BJ (cell line): ENCODE measurements at places on chromosomes 13 and 19.

DNA sequence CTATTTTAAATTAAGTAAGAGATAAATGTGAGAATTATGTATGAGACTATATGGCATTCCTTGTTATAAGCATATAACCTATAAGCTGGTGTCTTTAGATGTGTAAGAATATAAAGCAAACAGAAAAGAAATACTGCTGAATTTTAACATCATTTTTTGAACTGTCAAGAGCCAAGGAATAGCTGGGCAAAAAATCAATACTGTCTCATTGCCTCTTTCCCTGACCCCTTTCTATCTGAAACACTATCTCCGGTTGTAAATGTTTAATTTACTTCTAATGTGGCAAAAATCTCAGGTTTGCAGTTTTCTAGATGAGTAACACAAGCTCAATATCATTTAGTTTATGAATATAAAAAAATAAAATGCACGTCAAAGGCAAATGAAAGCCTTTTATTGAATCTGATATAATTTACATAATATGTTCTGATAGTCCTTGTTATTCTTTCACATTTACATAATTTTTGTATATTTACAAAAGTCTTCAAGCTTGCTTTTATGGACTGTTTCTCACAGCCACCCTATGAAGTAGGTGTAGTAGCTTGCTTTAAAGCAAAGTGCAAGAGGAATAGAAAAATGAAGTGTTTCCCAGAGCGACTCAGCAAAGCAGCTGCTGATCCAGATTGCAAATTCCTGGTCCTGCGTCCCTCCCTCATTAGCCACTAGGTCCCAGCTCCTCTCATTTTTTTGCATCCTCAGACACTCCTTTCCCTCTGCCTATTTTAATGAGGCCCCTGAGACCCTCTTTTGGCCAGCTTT is 188.2 kb upstream of the RFC3 start:
- no peak for DNase-seq

DNA sequence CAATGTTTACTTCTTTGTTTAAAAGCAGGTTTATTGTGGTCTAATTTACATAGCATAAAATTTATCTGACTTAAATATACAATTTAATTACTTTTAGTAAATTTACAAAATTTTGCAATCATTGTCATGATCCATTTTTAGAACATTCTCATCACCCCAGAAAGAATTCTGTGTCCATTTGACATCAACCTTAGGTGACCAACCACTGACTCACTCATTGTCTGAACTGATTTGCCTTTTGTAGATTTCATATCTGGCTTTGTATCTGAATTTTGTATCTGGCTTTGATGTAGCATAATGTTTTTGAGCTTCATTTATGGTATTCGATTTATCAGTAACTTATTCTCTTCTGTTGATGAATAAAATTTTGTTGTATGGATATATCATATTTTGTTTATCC is 40.4 kb downstream of the EDNRB start:
- no peak for DNase-seq

DNA sequence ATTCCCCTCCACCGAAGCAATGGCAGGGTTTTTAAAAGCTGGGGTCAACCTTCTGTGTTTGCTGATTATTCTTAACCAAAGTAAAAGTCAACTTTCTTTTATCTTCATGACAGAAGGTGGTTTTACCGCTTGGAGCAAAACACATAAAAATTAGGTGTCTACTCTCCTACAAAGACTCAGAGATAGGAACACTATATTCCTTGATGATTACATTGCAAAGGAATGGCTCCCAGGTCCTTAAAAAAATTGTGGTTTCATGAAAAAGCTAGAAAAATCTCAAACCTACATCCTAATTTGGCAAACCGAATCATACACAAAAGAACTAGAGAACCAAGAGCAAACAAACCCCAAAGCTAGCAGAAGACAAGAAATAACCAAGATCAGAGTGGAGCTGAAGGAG is 760.4 kb upstream of the PCDH20 start:
- DNase-seq = no peak

- no peak for DNase-seq
Measured at GRCh38 chr13:109496216-109496615, 290.2 kb downstream of the IRS2 start.

- DNase-seq = no peak
Measured at GRCh38 chr13:33590936-33591335, 227.0 kb upstream of the RFC3 start.

GRCh38 chr13:50724438-50724837 is 119.1 kb downstream of the DLEU7 start:
- no peak for DNase-seq

DNA sequence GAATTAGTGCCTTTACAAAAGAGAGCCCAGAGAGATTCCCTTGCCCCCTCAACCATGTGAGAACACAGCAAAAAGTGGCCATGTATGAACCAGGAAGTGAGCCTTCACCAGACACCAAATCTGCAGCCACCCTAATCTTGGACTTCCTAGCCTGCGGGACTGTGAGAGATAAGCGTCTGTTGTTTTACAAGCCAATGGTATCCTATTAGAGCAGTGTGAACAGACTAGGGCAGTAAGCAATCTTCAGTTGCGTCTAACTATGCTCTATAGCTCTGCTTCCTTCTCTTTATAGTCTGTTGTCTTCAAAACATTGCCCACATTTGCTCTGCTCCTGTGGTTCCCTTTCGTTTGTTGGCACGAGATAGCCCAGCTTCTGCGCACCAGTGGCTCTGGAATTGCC is 109.5 kb upstream of the FNDC3A start:
- no peak for DNase-seq

GRCh38 chr13:45529758-45530157 is 65.0 kb downstream of the COG3 start:
- no peak for DNase-seq

DNA sequence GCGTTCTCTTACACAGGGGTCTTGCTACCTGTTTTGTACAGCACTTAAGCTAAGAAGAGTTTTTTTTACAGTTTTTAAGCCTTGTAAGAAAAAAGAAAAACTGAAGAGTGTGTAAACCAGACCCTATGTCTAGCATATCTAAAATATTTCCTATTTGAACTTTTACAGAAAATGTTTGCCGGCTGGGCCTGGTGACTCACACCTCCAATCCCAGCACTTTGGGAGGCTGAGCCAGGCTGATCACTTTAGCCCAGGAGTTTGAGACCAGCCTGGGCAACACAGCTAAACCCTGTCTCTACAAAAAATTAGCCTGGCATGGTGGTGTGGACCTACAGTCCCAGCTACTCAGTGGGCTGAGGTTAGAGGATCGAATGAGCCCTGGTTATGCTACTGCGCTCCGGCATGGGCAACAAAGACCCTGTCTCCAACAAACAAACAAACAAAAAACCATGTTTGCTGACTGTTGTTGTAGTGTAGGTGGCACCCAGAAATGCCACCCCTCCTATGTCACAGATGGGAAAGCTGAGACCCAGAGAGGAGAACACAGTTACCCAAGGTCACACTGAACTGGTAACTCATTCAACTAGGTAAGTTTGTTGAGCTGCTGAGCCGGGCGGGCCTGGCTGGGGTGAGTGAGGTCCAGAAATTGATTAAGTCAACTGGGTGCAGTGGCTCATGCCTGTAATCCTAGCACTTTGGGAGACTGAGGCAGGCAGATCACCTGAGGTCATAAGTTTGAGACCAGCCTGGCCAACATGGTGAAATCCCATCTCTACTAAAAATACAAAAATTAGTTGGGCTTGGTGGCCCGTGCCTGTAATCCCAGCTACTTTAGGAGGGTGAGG is 1.9 kb upstream of the VASP start:
- no peak for DNase-seq

DNA sequence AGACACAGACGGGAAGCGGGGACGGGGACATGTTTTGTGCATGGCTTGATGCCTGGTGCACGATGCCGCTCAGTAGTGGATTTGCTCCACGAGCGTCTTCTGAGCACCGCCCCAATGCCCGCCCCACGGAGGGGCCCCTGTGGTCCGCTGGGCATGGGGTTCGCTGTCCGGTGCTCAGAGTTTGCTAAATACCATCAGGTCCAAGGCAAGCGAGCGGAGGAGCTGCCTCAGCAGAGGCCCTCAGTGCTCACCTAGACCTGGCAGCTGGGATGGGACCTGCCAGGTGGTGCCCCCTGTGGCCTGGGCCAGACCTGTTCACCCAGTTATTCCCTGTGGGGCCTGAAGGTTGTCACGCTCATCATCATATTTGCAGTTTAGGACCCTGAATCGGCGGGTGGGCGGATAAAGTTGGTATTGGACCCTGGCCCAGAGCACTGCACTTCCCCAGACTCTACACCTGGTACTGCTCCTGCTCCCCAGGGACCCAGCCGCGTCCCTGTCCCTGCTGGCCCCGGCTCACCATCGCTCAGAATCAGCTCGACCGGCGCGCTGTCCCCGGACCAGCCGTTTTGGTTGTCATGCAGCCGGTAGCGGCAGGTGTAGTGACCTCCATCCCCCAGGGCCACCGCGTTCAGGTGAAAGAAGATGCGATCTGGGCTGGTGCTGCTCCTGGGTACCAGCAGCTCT is 2.3 kb downstream of the A1BG start:
- DNase-seq = no peak

GRCh38 chr13:33284031-33284430 is 1.5 kb downstream of the STARD13 start:
- DNase-seq = no peak

GRCh38 chr19:57314146-57314545 is 6.1 kb upstream of the ZNF543 start:
- DNase-seq = no peak

DNA sequence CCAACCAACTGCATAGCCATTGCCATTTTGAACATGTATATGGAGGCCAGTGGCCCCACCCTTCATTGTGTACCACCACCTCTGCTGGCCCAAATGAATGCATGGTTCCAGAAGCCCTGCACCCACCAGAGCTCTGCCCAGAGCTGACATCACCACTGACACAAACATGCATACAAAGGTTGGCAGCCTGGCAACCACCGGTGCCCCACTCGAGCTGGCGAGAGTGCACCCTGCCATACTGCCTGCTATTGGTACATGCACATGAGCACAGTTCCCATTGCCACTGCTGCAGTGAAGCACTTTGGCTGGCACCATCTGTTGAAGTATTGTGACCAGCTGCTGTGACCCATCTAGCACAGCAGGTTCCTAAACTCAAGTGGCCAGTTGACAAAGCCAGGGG is 1564.9 kb downstream of the OLFM4 start:
- DNase-seq = no peak
